Esophagus squamous epithelium (tissue), 5 donors: ENCODE measurements at places on chromosomes 6 and 20. TPM values are rescaled to one million over a fixed set of nuclear protein-coding genes. Genes with fewer than 3 reads are reported as not detected.

The ENPP1 gene
- 12.6 TPM for total RNA-seq

The OPRM1 gene
- not detected for total RNA-seq

The GHRH gene
- total RNA-seq = not detected

The SLPI gene
- total RNA-seq = 250 TPM

The TPD52L1 gene
- 224 TPM for total RNA-seq

The SALL4 gene
- total RNA-seq = 0.26 TPM

The FKBP1C gene
- total RNA-seq = 0.35 TPM

The NHLRC1 gene
- 0.49 TPM for total RNA-seq

The DST gene
- 177 TPM for total RNA-seq

The VSTM2L gene
- total RNA-seq = 2.6 TPM
